ENCODE measurements at places on chromosomes 6 and 20. TPM values are rescaled to one million over a fixed set of nuclear protein-coding genes. Genes with fewer than 3 reads are reported as not detected.
A peak's percentile ranks its signal among the peaks of the same experiment; 100 is the strongest.

- H3K36me3 ChIP-seq = no peaks in the 10 kb centered on the region
- no peak for DNase-seq
- H3K27ac ChIP-seq = no peak overlapping the region
- H3K27me3 ChIP-seq = no peaks in the 10 kb centered on the region
Observed at GRCh38 chr20:7585126-7585679, 355.1 kb downstream of the HAO1 start.

GRCh38 chr20:10536531-10536930, 101.4 kb downstream of the SLX4IP start:
- H3K36me3 ChIP-seq = peaks cover under 1% of the 10 kb centered on the region
- H3K4me3 ChIP-seq = no peak overlapping the region
- DNase-seq = peak; percentile 41

- H3K27ac ChIP-seq = no peak overlapping the region
- no peaks in the 10 kb centered on the region for H3K36me3 ChIP-seq
- H3K4me1 ChIP-seq = peaks cover 10% of the 10 kb centered on the region
- H3K27me3 ChIP-seq = peaks cover 52% of the 10 kb centered on the region
Observed at GRCh38 chr6:131914967-131915751, 36.0 kb downstream of the CCN2 start.

Gene WRNIP1
- total RNA-seq = 19.2 TPM

Measured in activated naive CD4-positive, alpha-beta T cell treated with anti-CD3 and anti-CD28 coated beads for 36 hours (primary cell).